ENCODE measurements at places on chromosomes 2 and 18. TPM values are rescaled to one million over a fixed set of nuclear protein-coding genes. Genes with fewer than 3 reads are reported as not detected.

The PLGLB1 gene
- 4.9 TPM for total RNA-seq

The GREB1L gene
- total RNA-seq: 13.6 TPM

The ST6GAL2 gene
- total RNA-seq: 0.51 TPM

The CYTIP gene
- 5.5 TPM for total RNA-seq

The UBE2E3 gene
- total RNA-seq: 31.2 TPM

The GLS gene
- total RNA-seq: 153 TPM

The NT5DC4 gene
- not detected for total RNA-seq

The PAX8 gene
- total RNA-seq: 2.8 TPM

DNA sequence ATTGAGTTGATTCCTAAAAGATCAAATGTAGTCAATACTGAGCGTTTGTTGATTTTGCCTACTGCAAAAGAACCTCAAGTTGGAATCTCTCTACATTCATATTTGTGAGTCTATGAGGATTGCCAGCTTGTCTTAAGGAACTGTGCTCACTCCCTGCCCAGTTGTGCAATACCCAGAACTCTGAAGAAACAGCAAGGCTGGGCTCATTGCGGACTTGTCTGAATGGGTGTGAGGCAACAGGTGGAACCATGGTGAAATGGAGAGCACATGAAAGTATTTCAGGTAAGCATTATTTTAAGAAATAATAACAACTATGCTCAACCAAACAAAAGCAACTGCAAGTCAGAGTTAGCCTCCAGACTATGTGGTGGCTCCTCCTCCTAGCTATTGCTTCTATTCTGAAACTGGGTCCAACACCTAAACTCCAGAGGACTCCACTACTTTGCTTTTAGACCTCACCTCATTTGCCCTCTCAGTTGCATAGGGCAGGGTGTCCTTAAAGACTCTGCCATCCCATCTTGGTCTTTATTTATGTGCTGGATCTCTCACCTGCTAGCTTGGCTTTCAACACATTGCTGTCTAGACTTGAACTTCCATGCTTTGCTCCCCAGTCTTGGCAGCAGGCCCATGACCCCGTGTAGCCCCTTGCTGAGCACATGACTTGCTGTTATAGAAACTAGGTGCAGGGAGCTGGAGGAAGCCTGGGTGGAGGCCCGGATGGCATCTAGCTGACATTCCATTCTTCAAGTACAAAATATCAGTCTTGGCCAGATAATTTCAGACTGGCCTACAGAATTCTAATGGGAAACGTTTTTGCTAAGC is 94.8 kb upstream of the ARL5A start:
- DNase-seq: peak; percentile 23

DNA sequence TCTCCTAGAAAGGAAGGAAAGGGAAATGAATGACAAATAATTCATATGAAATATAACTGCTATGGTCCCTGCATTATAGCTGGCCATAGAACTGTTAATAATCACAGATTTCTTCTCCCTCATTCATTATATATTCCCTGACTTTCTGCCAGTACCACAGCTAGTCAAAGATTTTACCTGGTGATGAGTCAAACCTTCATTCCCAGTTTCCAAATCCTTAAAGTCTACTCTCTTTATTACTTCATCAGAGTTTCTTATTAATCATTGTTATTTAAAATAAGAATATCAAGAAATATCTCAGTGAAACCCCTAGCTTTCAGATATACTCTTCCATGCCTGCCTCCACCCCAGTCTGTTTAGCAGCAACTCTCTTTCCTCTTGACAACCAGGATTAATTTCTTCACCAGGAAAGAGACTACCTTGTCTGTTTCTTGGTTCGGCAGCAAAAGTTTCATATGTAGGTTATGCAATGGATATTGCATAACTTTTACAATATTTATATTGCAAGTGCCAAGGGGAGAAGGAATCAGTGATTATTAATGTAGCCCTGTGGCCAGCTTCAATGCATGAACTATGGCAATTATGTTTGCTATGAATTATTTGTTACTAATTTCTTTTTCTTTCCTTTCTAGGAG is 533.8 kb downstream of the FBXO15 start:
- DNase-seq: no peak

GRCh38 chr2:148922776-148923475 is 47.9 kb downstream of the KIF5C start:
- no peak for DNase-seq

DNA sequence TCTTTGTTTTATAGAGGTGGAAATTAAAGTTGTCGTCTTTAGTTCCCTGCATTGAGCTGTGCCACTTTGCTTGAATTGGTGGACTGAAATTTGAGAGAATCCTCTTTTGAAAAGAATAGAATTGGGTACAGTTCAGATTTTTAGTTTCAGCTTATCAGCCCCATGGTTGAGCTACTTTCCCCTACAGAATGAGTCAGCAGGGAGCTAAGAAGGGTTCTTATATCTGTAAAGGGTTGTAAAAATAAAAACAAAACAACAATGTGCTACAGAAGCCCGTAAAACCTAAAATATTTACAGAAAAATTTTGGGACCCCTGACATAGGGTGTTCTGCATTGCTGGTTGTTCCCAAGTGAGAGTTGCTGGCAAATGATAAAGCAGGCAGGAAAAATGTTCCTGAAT is 12.6 kb downstream of the SLC20A1 start:
- no peak for DNase-seq

DNA sequence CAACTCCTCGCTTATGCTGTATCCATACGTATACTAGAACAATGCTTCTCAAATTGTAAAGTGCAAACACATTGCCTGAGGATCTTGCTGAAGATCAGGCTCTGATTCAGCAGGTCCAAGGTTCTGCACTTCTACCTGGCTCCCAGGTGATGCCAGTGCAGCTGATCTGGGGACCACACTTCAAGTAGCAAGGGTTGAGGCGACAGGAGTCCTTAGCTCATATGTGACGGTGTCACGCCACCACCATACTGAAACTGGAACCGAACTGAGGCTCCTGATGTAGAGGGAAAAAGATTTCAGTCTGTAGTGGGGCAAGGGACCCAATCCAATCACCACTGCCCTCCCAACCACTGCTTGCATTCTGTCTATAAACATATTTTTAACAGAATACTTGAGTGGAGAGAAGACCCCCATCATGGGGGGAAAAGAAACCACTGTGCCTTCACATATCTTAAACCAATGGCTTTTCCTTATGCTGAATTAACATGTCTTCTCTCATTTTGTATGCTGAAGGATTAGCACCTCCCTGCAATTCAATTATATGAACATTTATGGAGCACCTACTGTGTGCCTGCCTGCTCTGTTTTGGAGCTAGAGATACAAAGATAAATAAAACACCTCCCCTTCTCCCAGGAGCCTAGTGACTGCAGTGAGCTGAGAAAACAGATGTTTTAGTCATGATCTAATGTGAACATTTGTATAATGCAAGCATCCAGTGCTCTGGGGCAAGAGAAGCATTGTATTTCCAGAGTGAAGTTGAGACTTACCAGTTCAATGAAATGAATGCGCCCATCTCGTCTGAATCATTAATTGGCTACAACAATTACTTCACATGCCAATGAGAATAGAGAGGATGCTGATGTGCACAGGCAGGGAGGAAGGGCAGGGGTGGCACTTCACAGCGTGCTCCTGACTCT is 6.6 kb upstream of the ASAP2 start:
- no peak for DNase-seq

DNA sequence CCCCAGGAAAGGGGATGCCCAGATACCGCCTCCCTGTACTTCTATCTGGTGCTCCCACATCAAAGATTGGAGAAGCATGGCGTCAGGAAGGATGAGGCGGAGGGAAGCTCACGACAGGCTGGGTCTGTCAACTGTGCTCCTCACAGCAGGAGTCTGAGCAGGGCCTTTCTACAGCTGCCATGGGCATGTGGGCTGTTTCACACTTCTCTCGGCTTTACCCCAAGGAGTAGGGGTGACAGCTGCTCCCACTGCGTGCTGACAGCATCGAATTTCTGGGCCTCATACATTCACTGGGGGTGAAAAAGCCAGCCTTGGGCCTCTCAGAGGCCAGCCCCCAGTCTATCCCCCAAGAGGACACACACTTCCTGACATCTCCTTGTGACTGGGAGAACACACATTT is 21.1 kb downstream of the NEURL3 start:
- DNase-seq: no peak

GRCh38 chr2:219783359-219783975 is 156.0 kb downstream of the SLC4A3 start:
- DNase-seq: no peak

- DNase-seq: no peak
These were observed 19.6 kb upstream of the DNAH7 start for GRCh38 chr2:196088203-196088602.

GRCh38 chr2:122515731-122516290 is 760.4 kb downstream of the TSN start:
- DNase-seq: no peak

- no peak for DNase-seq
These were observed 35.9 kb downstream of the FHOD3 start for GRCh38 chr18:36333414-36333813.

GRCh38 chr2:85195956-85196355 is 62.8 kb downstream of the TCF7L1 start:
- DNase-seq: no peak

DNA sequence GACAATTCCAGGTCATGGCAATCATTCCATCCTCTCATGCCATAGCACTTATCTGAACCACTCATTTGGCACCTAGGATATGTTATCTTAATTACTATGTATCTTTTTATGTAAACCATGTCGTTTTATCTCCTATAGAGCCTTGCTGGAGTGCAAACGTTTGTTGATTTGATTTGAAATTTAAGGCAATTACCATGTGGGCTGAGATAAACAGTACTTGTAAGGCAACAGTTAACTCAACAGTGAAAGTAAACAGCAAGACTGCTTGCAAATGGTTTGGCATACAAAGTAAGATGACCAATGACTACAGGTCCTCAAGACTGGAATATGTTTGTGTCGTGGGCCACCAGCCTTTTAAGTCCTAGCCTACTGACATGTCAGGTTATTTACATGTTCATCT is 133.7 kb upstream of the ZFP36L2 start:
- DNase-seq: no peak

DNA sequence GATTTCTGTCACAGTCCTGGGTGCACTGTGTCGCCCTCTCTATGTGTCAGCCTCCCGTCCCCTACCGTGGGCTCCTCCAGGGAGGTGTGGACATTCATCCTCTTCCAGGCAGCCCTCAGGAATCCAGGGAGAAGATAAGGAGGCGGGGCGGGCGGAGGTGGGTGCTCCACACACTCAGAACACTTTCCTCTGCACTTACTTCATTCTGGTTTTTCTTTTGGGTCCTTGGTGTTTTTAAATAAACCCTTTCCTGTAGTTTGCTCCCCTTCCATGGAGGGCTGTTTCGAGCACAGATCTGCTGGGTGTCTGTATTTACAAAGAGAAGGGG is 183.9 kb downstream of the FAM210A start:
- no peak for DNase-seq

DNA sequence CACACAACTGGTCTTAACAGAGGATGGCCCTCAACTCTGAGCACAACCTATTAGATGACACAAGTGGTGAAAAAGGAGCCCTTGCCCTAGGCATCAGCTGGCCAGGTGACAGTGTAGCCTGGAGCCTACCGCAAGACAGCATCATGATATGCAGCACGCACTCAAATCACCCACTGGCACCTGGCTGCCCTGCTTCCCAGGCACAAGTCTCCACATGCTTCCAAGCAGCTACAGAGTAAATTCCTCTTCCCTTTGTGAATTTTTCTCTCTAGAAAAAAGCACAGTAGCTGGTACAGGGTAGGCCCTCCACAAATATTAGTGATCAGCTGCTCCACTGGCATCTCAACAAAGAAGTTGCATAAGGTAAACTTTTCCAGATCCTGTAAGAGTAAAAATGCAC is 6.0 kb downstream of the FBXO15 start:
- no peak for DNase-seq

- DNase-seq: no peak
These were observed 506.6 kb downstream of the ERBB4 start for GRCh38 chr2:212032032-212032431.

- no peak for DNase-seq
These were observed 21.9 kb upstream of the EXOC6B start for GRCh38 chr2:72847534-72848315.

- DNase-seq: no peak
These were observed 1231.2 kb upstream of the CELF4 start for GRCh38 chr18:38796762-38797161.

DNA sequence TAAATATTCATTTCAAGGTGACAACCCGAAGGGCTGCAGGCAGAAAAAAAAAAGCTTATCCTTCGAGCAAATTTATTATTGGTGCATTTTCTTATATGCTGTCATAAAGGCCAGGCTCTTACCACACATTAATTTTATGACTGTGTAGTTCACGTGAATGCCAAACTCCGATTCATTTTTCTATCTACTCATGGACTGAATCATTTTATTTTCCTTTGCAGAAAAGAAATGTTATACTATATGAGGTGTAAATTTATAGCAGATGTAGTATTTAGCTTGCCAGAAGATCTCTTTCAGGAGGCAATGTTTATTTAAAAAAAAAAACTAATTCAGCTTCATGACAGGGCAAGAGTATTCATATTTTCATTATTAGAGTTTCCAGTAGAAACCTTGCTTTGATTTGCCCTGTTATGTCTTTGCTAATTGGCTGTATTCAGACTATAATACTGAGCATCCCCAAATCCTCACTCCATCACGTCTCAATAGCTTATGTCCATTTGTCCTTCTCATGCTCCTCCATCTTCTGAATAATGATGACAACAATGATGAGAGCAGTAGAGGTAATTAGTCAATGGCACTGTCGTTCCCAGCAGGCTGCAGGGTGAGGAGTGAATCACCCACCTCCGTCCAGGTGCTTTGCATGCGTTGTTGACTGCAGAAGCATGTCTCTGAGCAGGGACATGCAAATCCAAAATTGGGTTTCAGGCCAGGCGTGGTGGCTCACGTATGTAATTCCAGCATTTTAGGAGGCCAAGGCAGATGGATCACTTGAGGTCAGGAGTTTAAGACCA is 101.1 kb upstream of the RAB12 start:
- no peak for DNase-seq

GRCh38 chr2:81395746-81396145 is 1091.2 kb upstream of the LRRTM1 start:
- DNase-seq: no peak

- DNase-seq: no peak
These were observed 21.2 kb upstream of the ACVR1 start for GRCh38 chr2:157897106-157897971.

- no peak for DNase-seq
These were observed 177.8 kb downstream of the TMEM163 start for GRCh38 chr2:134540990-134541389.

DNA sequence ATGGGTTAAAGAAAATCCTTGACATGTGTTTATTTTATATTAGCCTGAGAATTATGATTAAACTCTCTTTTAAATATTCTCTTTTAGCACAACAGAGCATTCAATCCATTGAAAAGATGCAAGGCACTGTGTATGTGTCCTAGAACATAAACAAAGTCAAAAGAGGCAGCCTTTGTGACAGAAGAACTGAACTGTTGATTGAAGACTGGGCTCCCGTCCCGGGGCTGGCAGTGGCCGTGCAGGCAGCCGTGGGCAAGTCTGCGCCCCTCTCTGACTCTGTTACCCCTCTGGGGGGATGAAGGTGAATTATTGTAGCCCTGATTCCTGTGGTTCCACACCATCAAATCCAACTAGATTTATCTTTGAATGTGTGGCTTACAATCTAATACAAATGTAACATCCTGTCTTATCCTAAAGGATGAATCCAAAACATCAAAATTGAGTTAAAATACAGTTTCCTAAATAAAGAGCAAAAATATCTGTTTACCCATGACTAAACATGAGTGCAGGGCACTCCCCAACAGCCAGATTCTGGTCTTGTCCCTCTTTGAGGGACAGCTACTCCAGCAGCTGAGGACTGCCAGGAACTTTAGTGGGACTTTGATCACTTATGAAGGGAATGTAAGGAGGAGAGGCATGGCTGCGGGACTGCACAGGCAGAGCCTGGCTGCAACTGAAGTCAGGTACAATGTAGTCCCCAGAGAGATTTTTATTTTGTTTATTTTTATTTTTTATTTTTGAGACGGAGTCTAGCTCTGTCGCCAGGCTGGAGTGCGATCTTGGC is 37.3 kb upstream of the SH3BP4 start:
- DNase-seq: no peak
